ENCODE measurements at places on chromosomes 16 and 17.

- no peak for DNase-seq
Measured at GRCh38 chr17:36461330-36462110, 25.0 kb upstream of the ZNHIT3 start.

- no peak for DNase-seq
Measured at GRCh38 chr17:40399185-40399584, 18.5 kb downstream of the TOP2A start.

DNA sequence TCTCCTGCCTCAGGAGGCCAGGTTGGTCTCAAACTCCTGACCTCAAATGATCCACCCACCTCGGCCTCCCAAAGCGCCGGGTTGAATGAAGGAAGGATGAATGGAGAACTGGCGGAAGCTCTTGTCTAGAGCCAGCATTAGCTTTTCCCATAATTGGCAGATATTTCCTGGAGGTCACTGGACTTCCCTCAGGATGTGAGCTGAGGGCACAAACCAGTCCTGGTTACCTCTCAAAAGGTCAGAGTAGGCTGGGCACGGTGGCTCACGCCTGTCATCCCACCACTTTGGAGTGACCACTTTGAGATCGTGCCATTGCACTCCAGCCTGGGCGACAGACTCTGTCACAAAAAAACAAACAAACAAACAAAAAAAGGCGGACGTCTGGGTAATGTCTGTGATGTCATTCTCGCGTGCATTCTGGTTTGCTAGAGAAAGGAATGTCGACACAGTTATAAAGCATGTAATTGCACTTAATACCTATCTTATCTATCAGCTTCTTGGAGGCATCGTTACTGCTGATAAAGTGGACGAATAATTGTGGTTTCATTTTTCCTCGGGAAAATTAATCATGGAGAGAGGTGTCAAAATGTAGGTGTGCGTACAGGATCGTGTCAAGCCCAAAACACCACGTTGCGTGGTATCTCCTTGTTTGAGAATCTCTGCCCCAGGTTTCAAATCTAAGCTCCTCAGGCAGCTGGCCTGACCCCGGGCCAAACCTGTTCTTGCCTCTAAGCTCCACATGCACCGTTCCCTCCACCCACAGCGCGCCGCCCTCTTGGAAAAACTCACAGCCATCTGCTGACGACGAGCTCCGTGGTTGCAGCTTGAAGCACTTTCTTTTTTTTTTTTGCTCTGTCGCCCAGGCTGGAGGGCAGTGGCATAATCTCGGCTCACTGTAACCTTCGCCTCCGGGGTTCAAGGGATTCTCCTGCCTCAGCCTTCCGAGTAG is 6.4 kb upstream of the CRK start:
- DNase-seq: no peak

DNA sequence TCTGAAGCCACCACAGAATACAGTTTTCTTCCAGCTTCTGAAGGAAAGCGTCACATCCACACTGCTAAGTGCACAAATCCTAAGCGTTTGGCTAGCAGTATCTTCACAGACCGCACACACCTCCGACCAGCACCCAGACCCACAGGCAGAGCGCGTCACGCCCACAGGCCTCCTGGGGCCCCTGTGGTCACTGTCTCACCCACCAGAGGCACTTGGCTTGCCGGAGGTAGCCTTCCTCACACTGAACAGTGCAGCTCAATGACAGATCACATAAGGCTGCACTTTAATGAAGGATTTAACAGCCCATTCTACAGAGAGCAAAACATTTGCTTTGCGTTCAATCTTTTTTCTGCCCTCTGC is 21.2 kb downstream of the SPHK1 start:
- DNase-seq: no peak

- DNase-seq: no peak
Measured at GRCh38 chr17:14305785-14306496, 5.1 kb downstream of the HS3ST3B1 start.

- no peak for DNase-seq
Measured at GRCh38 chr17:68184141-68184571, 63.7 kb upstream of the AMZ2 start.

DNA sequence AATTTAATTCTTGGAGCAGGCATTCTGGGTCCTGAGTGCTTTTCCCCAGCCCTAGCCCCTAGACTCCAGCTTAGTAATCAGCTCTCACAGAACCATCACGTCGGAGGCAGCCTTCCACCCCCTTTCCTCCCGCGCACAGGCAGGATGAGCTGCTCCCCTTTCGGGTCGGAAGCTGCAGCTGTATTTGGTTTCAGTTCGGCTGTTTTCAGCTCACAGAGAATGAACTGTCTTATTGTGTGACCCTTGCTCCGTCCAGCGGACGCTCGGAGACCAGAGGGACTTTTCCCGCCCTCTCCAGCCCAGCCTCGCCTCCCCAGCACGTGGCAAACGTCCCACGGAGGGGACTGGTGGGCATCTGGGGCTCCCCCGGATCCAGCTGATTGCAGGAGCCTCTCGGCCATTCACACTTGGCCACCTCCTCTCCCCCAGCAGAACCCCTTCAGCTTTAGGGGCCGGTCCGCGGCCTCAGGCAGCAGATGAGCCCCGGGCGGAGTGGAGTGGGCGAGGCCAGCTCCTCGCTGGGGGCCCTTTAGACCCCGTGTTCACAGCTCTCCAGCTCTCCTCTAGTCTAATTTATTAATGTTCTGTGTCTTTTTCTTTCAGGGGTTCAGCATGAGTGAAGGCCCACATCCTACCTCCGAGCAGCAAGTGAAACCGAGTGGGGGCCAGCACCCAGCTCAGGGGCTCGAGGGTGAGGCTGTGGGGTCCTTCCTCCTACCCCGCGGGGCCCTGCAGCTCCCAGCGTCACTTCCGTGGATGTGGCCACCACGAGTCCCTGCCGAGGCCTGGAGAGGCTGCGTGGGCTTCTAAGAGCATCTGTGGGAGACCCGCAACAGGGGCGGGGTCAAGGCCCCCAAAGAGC is 863 bp upstream of the UTS2R start:
- DNase-seq: no peak

GRCh38 chr17:2542456-2542855 is 30.8 kb upstream of the METTL16 start:
- DNase-seq: no peak

GRCh38 chr16:82094942-82095540 is 60.0 kb downstream of the HSD17B2 start:
- DNase-seq: no peak

- DNase-seq: peak; percentile 84
Measured at GRCh38 chr17:82205720-82206508, 6.7 kb downstream of the CCDC57 start.

DNA sequence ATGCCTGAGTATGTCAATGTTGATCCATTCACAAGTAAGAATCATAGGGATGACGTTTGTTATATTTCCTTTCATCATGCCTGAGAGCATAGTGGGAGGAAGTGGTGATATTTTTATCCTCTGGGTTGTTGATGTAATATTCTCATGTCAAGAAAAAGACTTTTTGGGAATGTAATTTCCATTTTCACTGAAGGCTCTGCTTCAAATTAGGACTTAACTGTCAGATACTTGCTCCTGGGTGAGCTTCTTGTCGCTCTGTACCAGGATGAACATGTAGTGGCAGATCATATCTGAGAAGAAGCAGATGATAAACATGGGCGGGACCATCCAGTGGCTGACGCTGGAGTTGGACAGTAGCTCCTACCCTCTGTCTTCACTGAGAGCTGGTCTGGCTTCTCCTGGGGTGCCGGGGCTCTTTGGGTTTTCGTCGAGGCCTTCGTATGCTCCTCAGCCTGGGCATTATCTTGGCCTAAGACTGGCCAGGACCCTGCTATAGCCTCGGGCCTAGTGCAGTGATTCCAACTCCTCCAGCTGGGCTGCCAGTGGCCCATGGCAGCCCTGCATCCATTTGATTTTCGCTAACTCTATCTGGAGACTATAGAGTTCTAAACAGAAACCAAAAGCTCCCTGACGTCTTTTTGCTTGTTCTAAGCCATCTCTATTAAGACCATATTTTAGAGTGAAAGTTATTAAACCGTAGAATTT is 19.7 kb downstream of the CYB5B start:
- DNase-seq: no peak

- DNase-seq: no peak
Measured at GRCh38 chr17:64214950-64215349, 48.1 kb downstream of the TEX2 start.

GRCh38 chr16:73031155-73031866 is 16.6 kb downstream of the ZFHX3 start:
- no peak for DNase-seq
